ENCODE measurements at places on chromosomes 11 and 22.

DNA sequence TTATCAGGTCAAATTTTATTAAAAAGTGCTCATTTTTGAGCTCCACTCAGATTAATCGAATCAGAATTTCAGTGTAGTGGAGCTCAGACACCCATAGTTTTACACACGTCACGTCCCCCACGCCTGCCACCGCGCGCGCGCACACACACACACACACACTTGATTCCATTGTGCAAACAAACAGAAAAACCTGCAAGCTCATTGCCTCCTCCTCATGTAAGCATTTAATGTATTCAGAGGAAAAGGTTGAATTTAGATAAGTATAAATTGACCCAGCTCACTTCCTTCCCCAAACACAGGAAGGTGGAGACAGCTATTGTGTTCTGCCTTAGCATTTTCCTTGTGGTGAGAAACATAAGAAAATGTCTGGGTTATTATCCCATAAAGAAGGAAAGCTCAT is 336.7 kb downstream of the LUZP2 start:
- H3K4me1 ChIP-seq: no peaks in the 10 kb centered on the region
- no peaks in the 10 kb centered on the region for H3K27me3 ChIP-seq
- no peaks in the 10 kb centered on the region for H3K36me3 ChIP-seq
- no peak for DNase-seq
- no peak overlapping the region for H3K27ac ChIP-seq
- H3K4me3 ChIP-seq: no peak overlapping the region

- DNase-seq: no peak
- no peak overlapping the region for H3K4me3 ChIP-seq
- H3K27ac ChIP-seq: no peak overlapping the region
Observed at GRCh38 chr11:117805045-117805444, 8.0 kb upstream of the DSCAML1 start.

DNA sequence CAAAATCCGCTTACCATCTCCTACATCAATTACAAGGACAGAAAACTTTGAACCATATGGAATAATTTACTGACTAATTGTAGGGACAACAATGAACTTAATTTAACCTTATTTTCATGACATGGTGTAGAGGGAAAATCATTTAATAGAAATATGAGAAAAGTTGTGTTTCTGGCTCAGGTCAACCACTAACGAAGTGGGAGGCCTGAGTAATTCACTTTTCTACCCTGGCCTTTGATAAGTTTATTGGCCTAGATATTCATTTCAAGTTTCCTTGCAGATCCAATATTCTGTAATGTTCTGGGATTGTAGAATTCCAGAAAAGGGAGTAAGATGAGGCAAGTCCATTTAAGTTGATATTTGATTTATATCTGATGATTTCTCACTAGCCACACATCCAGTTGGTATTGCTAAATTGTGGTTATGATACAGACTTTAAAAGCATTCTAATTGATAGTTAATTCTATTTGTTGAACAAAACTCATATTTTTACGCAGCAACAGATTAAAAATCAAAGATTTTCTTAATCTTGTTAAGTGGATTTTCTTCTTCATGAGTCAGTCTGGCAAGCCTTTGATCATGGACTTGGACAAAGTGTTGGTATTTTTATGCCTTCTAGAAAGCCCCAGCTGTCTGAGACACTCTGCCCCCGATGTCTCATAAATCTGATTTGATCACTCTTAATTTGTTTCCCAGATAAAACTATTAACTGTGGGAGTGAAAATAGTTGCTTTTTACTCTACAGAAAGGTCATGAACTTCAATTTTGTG is 336.5 kb downstream of the TMEM135 start:
- no peak overlapping the region for H3K4me3 ChIP-seq
- no peaks in the 10 kb centered on the region for H3K36me3 ChIP-seq
- H3K27ac ChIP-seq: no peak overlapping the region
- no peaks in the 10 kb centered on the region for H3K27me3 ChIP-seq

- H3K27ac ChIP-seq: no peak overlapping the region
- no peak overlapping the region for H3K4me3 ChIP-seq
- DNase-seq: no peak
Observed at GRCh38 chr11:71525188-71525937, 1.7 kb upstream of the KRTAP5-7 start.

DNA sequence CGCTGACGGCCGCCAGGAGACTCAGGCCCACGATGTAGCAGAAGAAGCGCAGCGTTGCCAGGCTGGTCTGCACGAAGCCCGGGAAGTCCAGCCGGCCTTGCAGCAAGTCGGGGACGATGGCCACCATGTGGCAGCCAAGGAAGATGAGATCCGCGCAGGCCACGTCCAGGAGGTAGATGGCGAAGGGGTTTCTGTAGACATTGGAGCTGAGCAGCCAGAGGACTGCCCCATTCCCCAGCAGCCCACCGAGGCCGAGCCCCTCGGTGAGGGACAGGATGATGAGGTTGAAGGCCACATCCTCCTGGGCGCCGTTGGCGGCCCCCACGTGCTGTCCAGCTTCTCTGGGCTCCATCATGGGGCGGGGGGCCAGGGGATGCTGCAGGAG is 3.8 kb downstream of the MRGPRE start:
- DNase-seq: no peak
- no peaks in the 10 kb centered on the region for H3K27me3 ChIP-seq
- H3K36me3 ChIP-seq: no peaks in the 10 kb centered on the region

GRCh38 chr11:8870411-8871170 is 40.4 kb upstream of the AKIP1 start:
- DNase-seq: peak; percentile 82
- H3K4me3 ChIP-seq: peak overlapping the region; percentile 70
- H3K4me1 ChIP-seq: peaks cover 30% of the 10 kb centered on the region
- peak overlapping the region; percentile 83 for H3K27ac ChIP-seq
- H3K27me3 ChIP-seq: no peaks in the 10 kb centered on the region

- H3K36me3 ChIP-seq: no peaks in the 10 kb centered on the region
- no peaks in the 10 kb centered on the region for H3K27me3 ChIP-seq
- H3K4me3 ChIP-seq: no peak overlapping the region
- H3K4me1 ChIP-seq: no peaks in the 10 kb centered on the region
- no peak for DNase-seq
- no peak overlapping the region for H3K27ac ChIP-seq
Observed at GRCh38 chr11:67409261-67409666, 5.4 kb downstream of the TBC1D10C start.

GRCh38 chr11:96102664-96103078 is 178.8 kb upstream of the MTMR2 start:
- H3K36me3 ChIP-seq: no peaks in the 10 kb centered on the region
- no peak for DNase-seq
- H3K4me1 ChIP-seq: peaks cover 45% of the 10 kb centered on the region
- H3K27me3 ChIP-seq: no peaks in the 10 kb centered on the region
